ENCODE measurements at places on chromosomes 1 and 21. TPM values are rescaled to one million over a fixed set of nuclear protein-coding genes. Genes with fewer than 3 reads are reported as not detected.

DNA sequence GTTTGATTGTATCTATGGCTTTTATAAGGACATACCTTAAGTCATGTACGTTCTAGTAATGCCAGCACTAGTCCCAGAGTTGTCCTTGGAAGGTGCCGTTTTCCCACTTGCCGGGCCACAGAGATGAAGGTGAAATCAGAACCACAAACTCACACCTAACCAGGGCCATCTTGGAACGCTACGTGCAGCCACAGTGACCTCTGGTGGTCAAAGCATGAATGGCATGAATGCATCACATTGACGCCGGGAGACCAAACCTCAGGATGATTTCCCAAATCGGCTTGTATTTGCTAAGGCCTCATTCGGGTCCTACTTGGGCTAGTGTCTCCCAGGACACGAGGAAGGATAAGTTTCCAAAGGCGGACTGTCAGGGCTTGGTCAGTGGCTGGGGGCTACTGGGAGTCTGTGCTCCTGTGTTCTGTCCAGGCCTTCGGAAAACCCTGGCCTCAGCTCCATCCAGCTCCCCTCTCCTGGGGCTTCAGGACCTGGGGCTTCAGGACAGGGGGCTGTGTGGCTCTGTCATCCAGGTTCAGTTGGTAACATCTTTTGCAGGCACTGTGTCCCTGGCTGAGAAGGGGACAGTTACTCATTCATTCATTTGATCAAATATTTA lies 260.5 kb downstream of the PRDM2 start:
- H3K4me1 ChIP-seq = no peaks in the 10 kb centered on the region
- H3K27ac ChIP-seq = no peak overlapping the region
- DNase-seq = peak; percentile 63
- no peak overlapping the region for H3K4me3 ChIP-seq
- H3K27me3 ChIP-seq = peaks cover 19% of the 10 kb centered on the region
- H3K36me3 ChIP-seq = no peaks in the 10 kb centered on the region

GRCh38 chr1:78048446-78048845 lies 2.7 kb downstream of the GIPC2 start:
- H3K4me1 ChIP-seq = peaks cover 42% of the 10 kb centered on the region
- H3K36me3 ChIP-seq = no peaks in the 10 kb centered on the region
- peaks cover 43% of the 10 kb centered on the region for H3K27me3 ChIP-seq
- DNase-seq = no peak
- no peak overlapping the region for H3K27ac ChIP-seq

DNA sequence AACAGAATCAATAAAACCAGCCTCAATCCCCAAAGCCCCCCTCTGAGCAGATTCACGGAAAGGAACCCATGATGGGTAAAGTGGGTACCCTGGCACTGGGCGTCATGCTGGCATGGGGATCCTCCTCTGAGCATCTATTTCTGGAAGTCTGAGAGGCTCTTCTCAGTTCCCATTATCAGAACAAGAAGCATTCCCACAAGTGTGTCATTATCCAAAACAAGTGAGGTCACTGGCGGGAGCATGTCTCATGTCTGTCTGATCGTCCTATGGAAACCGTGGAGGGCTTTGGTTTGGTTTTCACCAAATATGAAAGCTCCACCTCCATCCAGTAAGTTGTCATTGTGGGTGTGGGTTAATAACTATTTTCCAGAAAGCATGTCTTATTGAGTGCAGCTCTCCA lies 70.7 kb downstream of the PGM1 start:
- peaks cover 13% of the 10 kb centered on the region for H3K36me3 ChIP-seq
- H3K4me3 ChIP-seq = no peak overlapping the region
- H3K27ac ChIP-seq = no peak overlapping the region
- peaks cover 26% of the 10 kb centered on the region for H3K4me1 ChIP-seq
- no peak for DNase-seq
- no peaks in the 10 kb centered on the region for H3K27me3 ChIP-seq

DNA sequence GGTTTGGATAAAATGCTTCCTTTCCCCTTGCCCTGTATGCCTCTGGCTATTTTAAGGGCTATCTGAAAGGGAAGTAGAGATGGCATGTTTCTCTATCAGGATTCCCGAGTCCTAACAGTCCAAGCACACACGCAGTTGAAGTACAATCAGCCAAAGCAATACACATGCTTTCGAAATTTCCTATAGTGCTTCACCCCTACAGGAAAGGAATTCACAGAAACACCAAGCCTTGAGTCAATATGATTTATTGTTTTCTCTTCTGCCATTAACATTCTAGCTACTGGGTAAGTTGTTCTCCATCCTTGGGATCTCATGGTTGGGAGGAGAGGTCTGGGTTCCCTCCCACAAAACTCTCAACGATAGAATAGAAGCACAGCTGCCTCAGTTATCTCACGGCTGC lies 8.7 kb downstream of the ITLN1 start:
- no peaks in the 10 kb centered on the region for H3K27me3 ChIP-seq
- DNase-seq = no peak
- H3K36me3 ChIP-seq = no peaks in the 10 kb centered on the region
- no peak overlapping the region for H3K4me3 ChIP-seq
- H3K4me1 ChIP-seq = peaks cover 22% of the 10 kb centered on the region

GRCh38 chr1:198888379-198888943 lies 249.6 kb downstream of the PTPRC start:
- H3K27ac ChIP-seq = no peak overlapping the region
- no peaks in the 10 kb centered on the region for H3K36me3 ChIP-seq
- no peak overlapping the region for H3K4me3 ChIP-seq
- peaks cover under 1% of the 10 kb centered on the region for H3K4me1 ChIP-seq
- H3K27me3 ChIP-seq = no peaks in the 10 kb centered on the region

- no peaks in the 10 kb centered on the region for H3K4me1 ChIP-seq
- no peak overlapping the region for H3K27ac ChIP-seq
- no peak overlapping the region for H3K4me3 ChIP-seq
- H3K36me3 ChIP-seq = no peaks in the 10 kb centered on the region
These were observed 62.4 kb upstream of the TNFSF18 start for GRCh38 chr1:173113015-173113741.

ACOT11 gene
- total RNA-seq = 1.5 TPM

- no peak overlapping the region for H3K27ac ChIP-seq
- peak; percentile 13 for DNase-seq
- H3K4me1 ChIP-seq = no peaks in the 10 kb centered on the region
- H3K27me3 ChIP-seq = no peaks in the 10 kb centered on the region
- no peaks in the 10 kb centered on the region for H3K36me3 ChIP-seq
These were observed 41.2 kb downstream of the DMAP1 start for GRCh38 chr1:44254392-44254910.

DNA sequence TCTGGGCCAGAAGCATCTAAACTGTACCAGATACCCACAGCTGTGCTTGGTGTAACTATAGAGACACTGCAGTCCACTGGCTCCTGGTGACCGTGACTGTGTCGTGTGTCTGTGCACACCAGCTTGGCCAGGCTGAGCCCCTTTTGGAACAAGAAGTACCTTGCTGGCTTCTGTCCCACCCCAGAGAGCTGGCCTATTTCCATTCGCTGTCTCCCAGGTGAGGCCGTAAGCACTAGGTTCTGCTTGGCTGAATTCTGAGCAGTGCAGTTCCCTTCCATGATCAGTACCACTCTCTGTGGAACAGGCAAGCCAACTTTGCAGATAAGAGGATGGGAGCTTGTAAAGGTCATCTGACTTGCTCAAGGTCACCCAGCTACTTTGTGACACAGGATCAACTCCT lies 119.9 kb upstream of the DNAH14 start:
- H3K36me3 ChIP-seq = peaks cover 2% of the 10 kb centered on the region
- no peaks in the 10 kb centered on the region for H3K27me3 ChIP-seq
- H3K4me3 ChIP-seq = no peak overlapping the region
- no peak overlapping the region for H3K27ac ChIP-seq
- H3K4me1 ChIP-seq = peaks cover 5% of the 10 kb centered on the region
- DNase-seq = no peak

GRCh38 chr1:101408212-101409042 lies 171.6 kb downstream of the S1PR1 start:
- DNase-seq = no peak
- no peak overlapping the region for H3K27ac ChIP-seq
- no peaks in the 10 kb centered on the region for H3K36me3 ChIP-seq
- H3K4me1 ChIP-seq = peaks cover 20% of the 10 kb centered on the region
- H3K27me3 ChIP-seq = peaks cover 20% of the 10 kb centered on the region

GRCh38 chr1:243959998-243960397 lies 91.1 kb upstream of the ZBTB18 start:
- no peaks in the 10 kb centered on the region for H3K36me3 ChIP-seq
- H3K27me3 ChIP-seq = peaks cover 15% of the 10 kb centered on the region
- DNase-seq = no peak
- no peak overlapping the region for H3K4me3 ChIP-seq
- H3K4me1 ChIP-seq = no peaks in the 10 kb centered on the region

DNA sequence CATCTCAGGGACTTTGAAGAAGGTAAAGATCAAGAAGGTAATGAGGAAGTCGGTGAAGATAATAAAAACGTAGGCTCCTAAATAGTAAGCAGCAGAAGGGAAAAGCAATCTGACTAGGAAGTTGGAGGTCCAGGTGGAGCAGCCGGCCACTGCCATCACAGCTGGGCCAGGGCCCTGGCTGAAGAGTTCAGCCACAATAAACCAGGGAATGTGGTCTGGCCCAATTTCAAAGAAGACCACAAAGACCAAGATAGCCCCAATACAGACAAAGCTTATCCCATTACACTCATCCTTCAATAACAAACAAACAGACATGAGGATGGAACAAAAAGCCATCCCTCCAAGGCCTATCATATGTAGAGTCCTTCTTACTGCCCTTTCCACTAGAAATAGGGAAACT lies 18.4 kb upstream of the JAK1 start:
- no peaks in the 10 kb centered on the region for H3K27me3 ChIP-seq
- H3K4me3 ChIP-seq = no peak overlapping the region
- no peak for DNase-seq

LAMTOR5 gene
- 89.2 TPM for total RNA-seq

CYP2J2 gene
- 0.82 TPM for total RNA-seq

DNA sequence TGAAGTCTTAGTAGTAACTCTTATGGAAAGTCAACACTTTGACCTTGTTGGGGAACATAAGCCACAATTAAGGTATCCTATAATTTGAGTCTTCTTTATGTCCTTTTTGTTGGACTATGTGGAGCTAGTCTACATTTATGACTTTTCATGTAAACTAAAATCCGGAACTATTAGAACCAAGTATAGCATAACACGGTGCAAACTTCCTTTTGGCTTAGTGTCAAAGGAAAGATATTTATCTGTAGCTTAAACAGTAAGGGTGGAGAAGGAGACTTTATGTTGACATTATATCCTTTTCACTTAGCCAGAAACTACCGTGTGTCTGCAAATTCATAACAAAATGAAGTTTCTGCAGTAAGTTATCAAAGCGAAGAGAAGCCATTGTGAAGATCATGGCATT lies 7.3 kb downstream of the UAP1 start:
- no peak for DNase-seq
- H3K27ac ChIP-seq = no peak overlapping the region
- peaks cover 2% of the 10 kb centered on the region for H3K36me3 ChIP-seq
- H3K4me3 ChIP-seq = no peak overlapping the region

GRCh38 chr1:211705467-211706091 lies 30.2 kb upstream of the NEK2 start:
- no peak overlapping the region for H3K4me3 ChIP-seq
- no peak for DNase-seq
- no peak overlapping the region for H3K27ac ChIP-seq
- peaks cover 5% of the 10 kb centered on the region for H3K4me1 ChIP-seq

GRCh38 chr1:55168353-55168752 lies 46.8 kb downstream of the USP24 start:
- peaks cover 45% of the 10 kb centered on the region for H3K4me1 ChIP-seq
- H3K27me3 ChIP-seq = no peaks in the 10 kb centered on the region
- no peak overlapping the region for H3K4me3 ChIP-seq
- DNase-seq = no peak
- H3K36me3 ChIP-seq = peaks cover 16% of the 10 kb centered on the region
- H3K27ac ChIP-seq = peak overlapping the region; percentile 27

DNA sequence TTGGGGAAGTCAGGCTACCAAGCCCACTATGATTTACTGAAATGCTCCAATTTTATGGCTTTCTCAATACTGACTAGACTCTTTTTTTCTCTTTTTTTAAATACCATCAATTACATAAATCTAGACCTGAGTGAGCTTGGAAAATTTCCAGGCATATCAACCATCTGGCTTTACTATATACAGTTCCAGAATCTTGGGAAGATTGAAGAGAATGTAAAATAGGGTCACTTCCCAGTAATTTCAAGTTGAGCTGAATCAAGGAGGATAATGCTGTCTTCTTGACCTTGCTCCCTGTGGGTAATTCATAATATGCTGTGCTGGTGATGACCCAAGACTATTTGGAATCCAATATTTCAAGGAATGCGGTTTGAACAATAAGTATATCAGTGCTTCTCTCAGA lies 108.1 kb downstream of the MAP3K21 start:
- no peak for DNase-seq
- peaks cover 26% of the 10 kb centered on the region for H3K27me3 ChIP-seq
- H3K27ac ChIP-seq = no peak overlapping the region
- no peak overlapping the region for H3K4me3 ChIP-seq
- H3K4me1 ChIP-seq = no peaks in the 10 kb centered on the region

GRCh38 chr1:10519016-10519417 lies 44.3 kb downstream of the PEX14 start:
- peaks cover 4% of the 10 kb centered on the region for H3K36me3 ChIP-seq
- peaks cover 51% of the 10 kb centered on the region for H3K4me1 ChIP-seq
- no peak overlapping the region for H3K27ac ChIP-seq
- H3K4me3 ChIP-seq = no peak overlapping the region

FNBP1L gene
- 1.6 TPM for total RNA-seq

- H3K4me3 ChIP-seq = no peak overlapping the region
- H3K36me3 ChIP-seq = no peaks in the 10 kb centered on the region
- no peaks in the 10 kb centered on the region for H3K4me1 ChIP-seq
- DNase-seq = no peak
- H3K27me3 ChIP-seq = peaks cover 9% of the 10 kb centered on the region
These were observed 243.0 kb downstream of the C1orf94 start for GRCh38 chr1:34419663-34420136.

DNA sequence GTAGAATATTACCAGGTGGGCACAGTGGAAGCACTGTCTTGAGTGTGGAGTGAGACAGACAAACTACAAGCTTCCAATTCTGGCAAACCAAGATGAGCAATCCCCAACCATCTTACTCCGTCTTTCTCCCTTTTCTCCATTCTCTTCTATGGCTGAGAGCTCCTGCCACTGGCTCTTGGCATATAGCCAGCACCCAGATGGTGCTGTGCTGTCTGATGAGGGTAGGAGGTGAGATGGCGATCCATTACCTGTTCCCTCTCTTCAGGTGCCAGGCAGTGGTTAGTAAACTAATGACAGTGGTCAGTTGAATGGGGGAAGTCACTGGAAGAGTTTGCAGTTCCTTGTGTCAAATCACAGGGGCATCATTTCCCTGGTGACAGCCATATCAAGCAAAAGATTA lies 108.4 kb downstream of the FNBP1L start:
- H3K4me1 ChIP-seq = peaks cover 11% of the 10 kb centered on the region
- H3K4me3 ChIP-seq = no peak overlapping the region
- DNase-seq = no peak
- H3K36me3 ChIP-seq = no peaks in the 10 kb centered on the region
- peaks cover 5% of the 10 kb centered on the region for H3K27me3 ChIP-seq

DNA sequence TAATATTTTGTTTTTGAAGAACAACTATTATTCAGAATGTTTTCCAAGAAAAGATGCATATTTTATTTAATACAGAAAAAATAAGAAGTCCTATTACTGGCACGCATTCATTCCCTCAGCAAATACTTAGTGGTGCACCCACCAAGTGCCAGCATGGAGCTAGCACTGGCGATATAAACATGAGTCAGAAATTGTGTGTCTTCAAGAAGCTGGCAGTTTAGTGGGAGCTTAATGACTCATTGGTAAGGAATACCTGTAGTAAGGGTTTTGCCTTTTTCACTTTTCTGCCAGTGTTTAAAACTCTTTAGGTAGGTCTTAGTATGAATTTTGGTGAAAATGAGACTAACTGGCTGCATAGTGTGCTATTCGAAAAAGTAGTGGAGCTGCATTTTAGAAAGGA lies 6.3 kb downstream of the MAGI3 start:
- H3K4me3 ChIP-seq = no peak overlapping the region
- no peak for DNase-seq
- H3K27ac ChIP-seq = no peak overlapping the region
- peaks cover 24% of the 10 kb centered on the region for H3K27me3 ChIP-seq

All from activated T-cell treated with anti-CD3 and anti-CD28 coated beads, Interleukin-2, amount 50 U/mL, for 72 hours (primary cell).